ENCODE measurements at places on chromosomes 5 and 9.
A peak's percentile ranks its signal among the peaks of the same experiment; 100 is the strongest.

DNA sequence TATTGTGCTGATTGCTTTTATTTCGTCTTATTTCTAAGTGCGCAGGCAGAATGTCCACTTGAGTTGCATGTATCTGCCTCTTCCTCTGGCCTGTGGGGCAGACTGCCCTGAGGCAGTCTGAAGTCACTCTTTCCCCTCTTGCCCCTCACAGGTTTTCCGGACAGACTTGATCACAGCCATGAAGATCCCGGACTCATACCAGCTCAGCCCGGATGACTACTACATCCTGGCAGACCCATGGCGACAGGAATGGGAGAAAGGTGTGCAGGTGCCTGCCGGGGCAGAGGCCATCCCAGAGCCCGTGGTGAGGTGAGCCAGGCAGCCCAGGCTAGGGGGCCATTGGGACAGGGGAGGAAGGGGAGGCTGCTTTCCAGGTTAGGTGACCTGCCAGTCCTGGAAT is 26.4 kb downstream of the JADE2 start:
- DNase-seq = no peak

DNA sequence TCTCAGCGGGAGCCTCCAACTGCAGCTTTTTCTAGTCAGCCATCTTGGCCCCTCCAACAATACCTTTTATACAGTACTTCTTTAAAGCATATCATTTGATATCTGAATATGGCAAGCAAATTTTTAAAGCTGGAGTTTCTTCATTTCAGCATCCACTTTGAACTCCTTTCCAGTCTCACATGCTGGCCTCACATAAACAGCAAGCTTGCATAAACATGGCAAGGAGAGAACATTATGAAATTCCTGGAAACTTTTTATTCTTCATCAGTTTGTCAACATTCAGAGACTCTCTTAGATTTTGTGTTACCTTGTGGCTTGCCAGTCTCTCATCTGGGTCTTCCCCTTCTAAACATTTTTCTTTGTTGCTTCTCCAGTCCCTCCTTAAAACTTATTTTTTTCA is 745.3 kb downstream of the NR2F1-AS1 start:
- DNase-seq = no peak

DNA sequence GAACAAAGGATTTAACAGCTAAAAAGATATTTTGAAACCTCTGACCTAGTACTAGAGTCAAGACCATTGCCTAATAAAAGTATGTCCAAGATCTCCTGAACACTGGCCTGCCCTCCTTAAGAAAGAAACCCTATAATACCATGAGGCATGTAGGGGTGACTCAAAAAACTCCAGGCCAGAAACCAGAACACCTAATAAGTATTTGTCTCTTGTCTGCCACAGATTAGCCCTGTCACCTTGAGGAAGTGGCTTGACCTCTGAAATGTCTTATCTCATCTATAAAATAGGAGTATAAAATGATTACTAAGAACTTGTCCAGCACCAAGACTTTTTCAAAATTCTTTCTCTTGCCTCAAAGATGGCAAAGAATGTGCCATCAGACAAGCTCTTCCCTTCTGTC is 125.5 kb upstream of the RASGRF2 start:
- DNase-seq = no peak

GRCh38 chr5:85168474-85168873 is 783.8 kb upstream of the EDIL3 start:
- DNase-seq = no peak

DNA sequence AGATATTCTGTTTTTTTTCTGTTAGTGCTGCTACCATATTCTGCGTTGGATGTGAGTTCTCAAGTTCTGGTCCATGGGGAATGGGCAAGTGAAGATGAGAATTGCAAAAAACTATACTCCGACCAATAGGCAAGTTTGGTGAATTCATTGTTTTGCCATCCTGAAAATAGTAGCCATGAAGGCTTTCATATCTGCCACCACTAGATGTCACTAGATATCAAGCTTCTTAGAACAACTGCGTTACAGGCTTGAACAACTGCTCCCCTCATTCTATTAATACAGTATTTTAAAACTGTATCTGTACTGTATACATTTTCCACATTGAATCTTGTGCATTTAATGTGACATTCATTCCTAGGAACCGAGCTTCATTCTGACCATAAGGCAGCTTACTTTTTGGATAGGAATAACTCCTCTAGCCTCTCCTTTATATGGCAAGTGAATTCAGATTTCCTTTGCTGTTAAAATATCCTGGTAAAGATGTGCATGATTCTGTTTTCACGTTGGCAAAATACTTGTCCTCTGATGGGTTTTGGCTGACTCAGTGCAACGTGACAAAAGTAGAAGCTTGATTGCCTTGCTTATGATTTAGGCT is 163.6 kb downstream of the SREK1 start:
- DNase-seq = peak; percentile 85

DNA sequence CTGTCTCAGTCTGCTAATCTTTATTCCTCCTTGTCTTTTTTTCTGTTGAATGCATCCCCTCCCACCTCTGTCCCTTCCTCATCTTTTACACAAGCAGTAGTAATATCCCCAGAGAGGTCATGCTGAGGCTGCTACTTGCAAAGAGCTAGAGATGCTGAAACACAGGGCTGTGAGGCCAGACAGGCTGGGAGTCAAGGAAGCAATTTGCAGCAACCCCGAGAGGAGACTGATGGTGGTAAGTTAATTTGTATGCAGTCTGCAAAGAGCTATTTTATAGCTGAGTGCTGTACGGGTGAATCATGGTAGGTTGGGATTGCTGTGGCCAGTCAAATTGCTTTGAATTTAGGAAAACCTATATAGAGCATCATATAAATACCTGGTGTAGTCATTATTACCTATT is 90.2 kb upstream of the SLC24A2 start:
- no peak for DNase-seq

GRCh38 chr5:119016125-119016774 is 27.9 kb upstream of the DTWD2 start:
- DNase-seq = no peak
